ENCODE measurements at places on chromosomes 3 and 15.

- DNase-seq: peak; percentile 92
Measured at GRCh38 chr3:123618768-123619484, 34.1 kb upstream of the HACD2 start.

GRCh38 chr15:64566629-64567427 is 106.5 kb downstream of the ZNF609 start:
- no peak for DNase-seq

DNA sequence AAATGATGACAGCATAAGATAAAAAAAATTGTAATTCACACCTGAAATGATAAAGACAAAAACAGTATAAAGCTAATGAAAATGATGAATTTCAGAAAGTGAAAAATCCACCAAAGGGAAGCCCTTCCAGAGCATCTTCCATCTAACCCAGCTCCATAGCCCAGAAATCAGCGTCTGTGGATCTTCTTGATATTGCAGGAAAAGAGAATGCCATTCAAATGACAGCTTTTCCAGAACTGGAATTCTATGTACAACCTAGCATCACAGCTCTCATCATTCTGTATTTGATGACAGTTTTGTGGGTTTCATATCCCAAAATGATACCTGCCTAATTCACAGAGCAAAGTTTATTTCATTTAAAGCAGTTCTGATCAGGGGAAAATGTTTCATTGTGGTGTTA is 267.3 kb downstream of the FHIT start:
- DNase-seq: no peak

- peak; percentile 80 for DNase-seq
Measured at GRCh38 chr3:98817547-98818041, 54.5 kb downstream of the ST3GAL6 start.

DNA sequence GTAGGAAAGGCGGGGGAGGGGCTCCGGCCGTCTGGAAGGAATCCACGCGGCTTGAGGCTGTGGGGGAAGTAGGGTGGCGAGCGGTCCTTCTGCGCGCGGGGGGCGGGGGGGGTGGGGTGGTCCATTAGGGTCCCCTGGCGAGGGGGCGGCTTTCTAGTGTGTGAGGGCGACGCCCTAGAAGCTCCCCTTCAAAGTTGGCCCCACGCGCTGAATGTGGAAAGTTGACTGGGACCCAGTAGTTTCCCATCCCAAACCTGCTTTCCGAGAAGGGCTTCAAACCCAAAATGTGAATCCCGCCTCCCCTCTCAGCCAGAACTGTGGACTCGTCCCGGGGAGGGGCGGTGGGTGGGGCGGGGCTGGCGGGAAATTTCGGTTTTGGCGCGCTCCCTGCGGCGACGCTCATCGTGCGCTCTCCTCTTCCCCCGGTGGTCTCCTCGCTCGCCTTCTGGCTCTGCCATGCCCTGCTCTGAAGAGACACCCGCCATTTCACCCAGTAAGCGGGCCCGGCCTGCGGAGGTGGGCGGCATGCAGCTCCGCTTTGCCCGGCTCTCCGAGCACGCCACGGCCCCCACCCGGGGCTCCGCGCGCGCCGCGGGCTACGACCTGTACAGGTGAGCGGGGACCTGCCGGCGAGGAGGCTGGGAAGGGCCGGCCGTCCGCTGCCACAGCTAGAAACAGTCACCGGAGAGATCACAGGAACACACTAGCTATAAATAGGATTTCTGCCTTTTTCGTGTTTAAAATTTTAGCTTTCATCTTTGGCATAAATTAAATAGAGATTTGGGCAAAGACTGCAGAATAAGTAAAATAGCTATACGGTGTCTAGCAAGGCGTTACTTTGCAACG is 790 bp downstream of the DUT start:
- DNase-seq: peak; percentile 65

DNA sequence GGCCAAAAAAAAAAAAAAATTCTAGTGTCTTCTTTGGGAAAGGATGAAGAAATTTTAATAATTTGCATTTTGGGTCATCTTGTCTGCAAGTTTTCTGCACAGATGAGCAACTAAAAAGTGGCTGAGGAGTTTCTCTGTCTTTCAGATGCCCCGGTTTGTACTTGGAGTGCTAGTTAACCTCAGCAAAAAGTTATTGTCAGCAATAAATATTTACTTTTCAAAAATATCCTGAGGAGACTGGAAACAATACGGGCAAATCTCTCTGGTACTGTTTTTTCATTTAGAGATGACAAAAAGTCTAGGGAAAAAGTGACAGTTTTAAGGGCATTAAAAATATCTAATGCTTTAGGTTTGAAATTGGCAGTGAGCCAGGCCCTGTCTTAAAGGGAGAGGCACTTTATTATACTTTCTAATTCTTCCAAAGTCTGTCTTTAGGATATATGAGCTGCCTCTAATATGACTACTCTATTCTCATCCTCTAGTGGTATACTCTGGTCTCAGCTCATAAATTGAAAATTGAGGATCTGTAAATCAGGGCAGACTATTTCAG is 436.0 kb upstream of the NR2F2 start:
- DNase-seq: peak; percentile 17

DNA sequence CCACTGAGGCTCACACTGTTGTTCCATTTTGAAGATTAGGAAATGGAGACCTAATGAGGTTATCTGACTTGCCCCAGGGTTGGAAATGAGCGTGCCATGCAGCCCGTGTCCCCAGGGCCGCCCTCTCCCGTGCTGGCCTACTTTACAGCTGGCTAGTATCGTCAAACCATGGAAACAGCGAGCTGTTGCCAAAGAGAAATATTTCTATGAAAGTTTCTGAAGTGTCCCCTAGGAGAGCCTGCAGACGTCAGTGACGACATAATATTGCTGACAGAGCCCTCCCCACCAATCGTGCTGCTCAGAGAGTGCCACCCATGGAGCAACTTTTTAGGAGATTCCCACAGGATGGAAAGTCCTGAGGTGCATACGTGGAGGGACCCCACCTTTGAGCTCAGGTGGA is 11.2 kb upstream of the FAM174B start:
- DNase-seq: peak; percentile 43

DNA sequence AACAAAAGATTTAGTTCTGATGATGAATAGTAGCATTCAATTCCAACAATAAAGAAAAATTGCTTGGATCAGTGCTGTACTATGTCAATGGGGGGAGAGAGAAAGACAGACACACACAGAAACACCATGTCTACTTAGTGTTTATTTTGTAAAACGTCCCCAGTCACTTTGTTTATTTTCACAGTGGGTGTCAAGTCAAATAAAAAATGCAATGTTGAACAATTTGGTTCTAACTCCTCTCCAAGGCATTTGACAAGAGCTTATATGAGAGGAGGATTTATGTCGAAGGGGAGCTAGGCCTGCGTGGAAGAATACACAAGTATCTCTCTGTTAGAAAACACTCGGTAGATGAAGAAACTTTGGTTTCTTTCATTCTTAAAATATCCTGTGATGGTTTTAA is 201.7 kb upstream of the SLC2A2 start:
- DNase-seq: no peak

- peak; percentile 20 for DNase-seq
Measured at GRCh38 chr15:80183886-80184285, 31.1 kb downstream of the FAH start.

- DNase-seq: no peak
Measured at GRCh38 chr3:148789906-148790305, 37.7 kb upstream of the CPB1 start.

DNA sequence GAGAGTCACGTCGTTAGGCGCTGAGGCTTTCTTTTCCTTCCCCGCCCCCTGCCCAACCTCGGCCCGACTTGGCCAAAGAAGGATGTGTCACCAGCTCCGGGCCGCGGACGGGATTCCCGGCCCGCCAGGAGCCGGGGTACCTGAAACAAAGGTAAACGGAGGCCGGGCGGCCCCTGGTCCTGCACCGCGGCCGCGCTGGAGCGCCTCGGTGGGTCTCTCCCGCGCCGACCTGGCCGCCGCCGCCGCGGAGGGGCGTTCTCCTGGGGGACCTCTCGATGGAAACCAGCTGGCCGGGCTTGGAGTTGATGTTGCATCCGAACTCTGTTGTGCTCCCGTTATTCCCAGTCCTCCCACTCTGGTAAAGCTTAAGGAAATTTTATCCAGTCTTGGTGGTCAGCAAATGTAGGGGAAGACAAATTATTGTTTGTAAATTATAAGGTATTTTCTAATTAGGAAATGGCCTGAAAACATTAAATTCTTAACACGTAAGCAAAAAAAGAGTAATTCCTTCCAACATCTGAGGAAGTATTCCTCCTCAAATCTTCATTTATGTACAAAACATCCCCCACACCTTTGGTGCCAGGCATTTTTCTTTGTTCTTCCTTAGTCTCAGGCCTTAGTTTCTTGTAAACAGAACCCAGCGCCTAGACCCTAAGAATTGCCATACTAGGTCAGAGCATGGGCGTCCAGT is 888 bp downstream of the PPP2R3A start:
- peak; percentile 40 for DNase-seq

- DNase-seq: no peak
Measured at GRCh38 chr3:70963431-70964275, 619.9 kb downstream of the FOXP1 start.

DNA sequence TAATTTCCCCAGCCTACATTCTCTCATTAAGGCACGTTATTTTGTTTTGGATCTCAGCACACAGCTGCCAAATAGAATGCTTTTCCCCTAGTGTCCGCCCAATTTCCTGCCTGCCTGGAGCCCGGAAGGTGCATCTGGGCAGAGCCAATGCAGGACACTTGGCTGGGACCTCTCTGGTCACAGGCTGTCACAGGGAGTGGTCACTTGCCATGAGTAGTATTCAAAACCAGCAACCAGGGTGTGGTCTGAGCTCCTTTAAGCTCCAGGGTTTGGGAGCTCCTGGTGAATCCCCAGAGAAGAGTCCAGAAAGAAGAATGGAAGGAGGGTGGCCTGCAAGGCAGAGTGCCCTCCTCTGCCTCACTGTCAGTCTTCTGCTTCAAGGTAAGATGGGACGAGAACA is at the start of gene HTR3C:
TSS of gene HTR3C (plus strand) at position 281 of the 400 bp plus-strand sequence. CDS start at position 315, 34 bp downstream.
- no peak for DNase-seq
